Erythroblast (primary cell): ENCODE measurements at places on chromosomes 1 and 21.

GRCh38 chr1:85992791-85993190, 163.8 kb downstream of the COL24A1 start:
- DNase-seq: no peak

GRCh38 chr1:153752072-153752471, 23.1 kb upstream of the SLC27A3 start:
- no peak for DNase-seq

- no peak for DNase-seq
Measured at GRCh38 chr1:182762536-182762935, 27.0 kb upstream of the NPL start.

- DNase-seq: no peak
Measured at GRCh38 chr1:173201969-173202368, 5.2 kb downstream of the TNFSF4 start.

DNA sequence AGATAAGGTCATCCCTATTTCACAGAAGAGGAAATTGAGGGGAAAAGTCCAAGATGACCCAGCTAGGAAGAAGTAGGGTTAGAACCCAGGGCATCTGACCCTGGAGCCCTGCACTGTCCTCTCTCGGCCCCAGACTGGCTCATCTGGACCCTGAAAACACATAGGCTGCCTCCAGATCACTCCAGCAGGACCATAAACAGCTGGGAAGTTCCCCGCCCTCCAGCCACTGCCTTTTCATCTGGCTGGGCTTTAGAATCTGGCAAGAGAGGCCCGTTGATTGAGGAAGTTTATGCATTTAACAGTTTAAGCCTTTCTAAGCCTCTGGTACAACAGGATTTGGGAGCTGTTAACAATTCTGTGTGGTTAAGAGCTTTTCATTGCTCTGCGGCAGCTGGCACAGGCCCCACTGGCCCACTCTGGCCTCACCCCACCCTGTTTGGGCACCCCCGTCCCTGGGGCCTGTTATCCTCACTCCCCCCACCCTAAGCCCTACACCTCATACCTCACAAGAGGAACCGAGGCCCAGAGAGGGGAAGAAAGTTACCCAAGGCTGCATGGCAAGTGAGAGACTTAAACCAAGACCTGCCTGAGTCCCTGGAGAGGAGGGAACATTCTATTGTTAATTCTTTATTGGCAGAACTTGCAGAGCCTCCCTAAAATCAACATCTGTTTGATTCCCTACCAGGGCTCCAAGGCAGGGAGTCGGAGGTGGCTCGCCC, 84.2 kb downstream of the EPHB2 start:
- no peak for DNase-seq
